ENCODE measurements at places on chromosomes 3 and 15. TPM values are rescaled to one million over a fixed set of nuclear protein-coding genes. Genes with fewer than 3 reads are reported as not detected.

DNA sequence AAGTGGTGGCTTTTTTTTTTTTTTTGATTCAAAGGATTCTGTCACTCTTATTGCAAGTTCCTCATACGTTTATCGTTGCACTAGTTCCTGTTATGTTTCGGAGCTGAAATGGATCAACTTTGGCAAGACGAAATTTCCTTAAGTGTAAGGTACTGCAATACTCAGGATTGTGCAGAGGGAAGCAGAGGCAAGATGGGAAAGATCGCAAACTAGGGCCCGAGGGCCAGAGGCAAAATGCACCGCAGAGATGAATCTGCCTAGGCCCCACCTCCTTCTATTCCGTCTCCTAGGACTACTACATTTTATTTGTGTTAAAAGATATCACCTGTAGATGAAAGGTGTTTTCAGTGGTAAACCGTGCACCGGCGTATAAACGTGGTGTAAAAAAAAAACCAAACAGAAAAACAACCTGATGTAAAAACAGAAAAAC, 331 bp downstream of the RNU6-1 start:
- no peak for DNase-seq

DNA sequence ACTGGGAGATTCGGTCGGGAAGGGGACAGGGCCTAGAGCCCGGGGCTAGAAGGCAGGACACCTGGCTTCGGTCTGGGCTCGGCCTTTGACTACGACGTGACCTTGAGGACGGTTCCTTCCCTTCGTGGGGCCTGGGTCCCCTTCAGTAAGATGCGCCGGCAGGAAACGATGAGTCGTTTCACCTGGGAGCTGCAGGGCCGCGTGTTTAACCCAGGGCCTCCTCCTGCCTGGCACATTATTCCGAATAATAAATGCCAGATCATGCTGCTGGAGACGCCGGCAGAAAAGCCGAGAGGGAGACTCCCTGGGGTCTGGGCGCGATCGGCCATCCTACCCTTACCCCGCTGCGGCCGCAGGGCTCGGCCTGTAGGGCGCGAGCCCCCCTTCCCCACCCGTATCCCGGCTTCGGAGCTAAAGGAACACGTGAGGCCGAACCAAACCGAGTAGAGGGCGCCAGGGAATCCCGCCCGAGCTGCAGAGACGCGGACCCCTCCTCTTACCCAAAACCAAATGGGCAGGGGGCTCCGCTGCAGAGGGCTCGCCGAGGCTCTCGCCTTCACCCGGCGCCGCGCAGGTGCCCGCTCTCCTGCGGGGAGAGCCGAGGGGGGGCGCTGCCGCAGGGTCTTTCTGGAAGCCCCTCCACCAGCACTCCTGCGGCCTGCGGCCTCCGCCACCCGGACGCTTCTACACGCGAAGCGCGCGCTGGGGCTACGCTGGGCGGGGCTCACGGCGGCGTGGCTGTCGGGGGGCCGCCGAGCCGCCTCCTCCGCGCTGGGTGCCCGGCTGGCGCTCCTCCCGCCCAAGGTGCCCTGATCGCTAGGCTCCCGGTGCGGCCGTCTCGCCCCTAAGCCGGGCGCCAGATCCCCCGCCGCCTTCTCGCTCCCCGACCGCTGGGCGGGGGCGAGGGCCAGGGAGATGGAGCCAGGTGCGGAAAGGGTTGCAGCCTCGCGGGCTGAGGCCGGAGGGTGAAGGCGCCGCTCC, at the start of gene BDH1:
Gene BDH1 (minus strand): TSS at position 688 of the 981 bp plus-strand sequence. CDS start 9,525 bp downstream, outside the sequence.
- peak; percentile 76 for DNase-seq

- peak; percentile 82 for DNase-seq
These were observed 148.0 kb upstream of the TBL1XR1 start for GRCh38 chr3:177345049-177345972.

- DNase-seq, result no peak
These were observed 66.2 kb downstream of the ITGA11 start for GRCh38 chr15:68365770-68366169.

Gene UROC1
- total RNA-seq, result not detected

Gene LPP
- 51.4 TPM for total RNA-seq

Gene PTPRG
- total RNA-seq, result 0.15 TPM
